ENCODE measurements at places on chromosomes 7 and 10.

DNA sequence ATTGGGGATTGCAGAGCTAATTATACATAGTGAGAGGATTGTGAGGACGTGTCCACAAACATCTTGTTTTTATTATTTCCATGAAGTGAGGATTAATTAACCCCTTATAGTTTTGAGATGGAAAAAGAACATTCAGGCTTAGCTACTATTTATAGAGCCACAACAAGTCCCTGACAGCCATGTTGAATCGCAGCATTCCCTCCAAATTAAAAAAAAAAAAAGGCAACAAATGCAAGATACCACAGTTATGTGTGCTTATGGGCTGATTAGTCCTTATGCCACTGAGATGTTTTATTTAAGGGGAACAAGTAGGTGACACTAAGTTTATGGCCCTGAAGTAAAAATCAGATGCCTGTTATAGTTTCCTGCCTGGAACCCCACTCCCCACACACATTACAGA, 350.3 kb downstream of the GPAM start:
- DNase-seq: no peak

DNA sequence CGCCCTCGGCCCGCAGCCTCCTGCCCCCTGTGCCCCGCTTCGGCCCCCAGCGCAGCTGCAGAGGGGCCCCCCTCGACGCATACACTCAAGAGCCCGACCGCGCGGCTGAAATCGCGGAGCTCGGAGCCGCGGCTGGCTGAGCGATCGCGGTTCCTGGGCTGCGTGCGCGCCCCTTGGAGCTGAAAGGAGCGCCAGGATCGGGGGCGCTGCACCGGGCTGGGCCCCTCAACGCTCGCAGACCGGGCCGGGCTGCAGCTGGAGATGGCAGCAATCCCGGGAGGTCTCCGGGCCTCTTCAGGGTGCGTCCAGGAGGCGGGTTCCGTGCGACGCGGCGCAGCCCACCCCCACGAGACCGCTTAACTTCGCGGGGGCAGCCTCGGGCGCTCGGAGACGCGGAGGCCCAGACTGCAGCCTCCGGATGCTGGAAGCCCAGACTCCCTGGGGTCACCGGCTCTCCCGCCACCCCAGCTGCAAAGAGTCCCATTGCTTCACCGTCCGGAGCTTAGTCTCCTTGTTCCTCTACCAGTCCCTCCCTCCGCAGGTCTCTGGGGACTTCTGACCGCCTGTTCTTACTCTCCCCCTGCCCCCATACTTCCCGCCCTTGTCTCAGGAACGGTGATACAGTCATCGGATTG, 73.0 kb upstream of the LRRC4 start:
- DNase-seq: no peak

DNA sequence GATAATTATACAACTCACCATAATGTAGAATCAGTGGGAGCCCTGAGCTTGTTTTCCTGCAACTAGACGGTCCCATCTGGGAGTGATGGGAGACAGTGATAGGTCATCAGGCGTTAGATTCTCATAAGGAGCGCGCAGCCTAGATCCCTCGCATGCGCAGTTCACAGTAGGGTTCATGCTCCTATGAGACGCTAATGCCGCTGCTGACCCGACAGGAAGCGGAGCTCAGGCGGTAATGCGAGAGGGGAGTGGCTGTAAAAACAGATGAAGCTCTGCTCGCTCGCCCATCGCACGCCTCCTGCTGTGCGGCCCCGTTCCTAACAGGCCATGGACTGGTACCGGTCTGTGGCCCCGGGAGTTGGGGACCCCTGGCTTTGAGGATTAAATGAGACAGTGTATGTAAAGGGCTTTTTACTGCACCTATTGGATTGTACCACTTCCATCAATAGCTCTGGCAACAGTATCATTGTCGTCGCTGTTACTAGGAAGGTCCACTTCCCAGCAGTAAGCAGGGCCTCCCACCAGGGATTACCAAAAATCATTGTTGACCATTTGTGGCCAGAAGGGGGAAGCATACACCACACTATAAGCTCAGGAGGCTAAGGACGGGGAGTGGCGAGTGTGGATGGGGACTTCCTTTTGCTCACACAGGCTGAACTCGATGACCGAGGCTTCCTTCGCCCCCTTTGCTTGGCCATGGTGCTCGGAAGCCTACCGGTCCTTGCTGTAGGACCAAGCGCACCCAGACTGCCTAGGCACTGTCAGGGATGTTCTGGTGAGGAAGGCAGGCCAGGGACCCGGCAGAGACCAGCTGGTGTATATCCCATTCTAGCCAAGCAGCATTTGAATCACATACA, 26.4 kb downstream of the AKR1B1 start:
- peak; percentile 44 for DNase-seq

DNA sequence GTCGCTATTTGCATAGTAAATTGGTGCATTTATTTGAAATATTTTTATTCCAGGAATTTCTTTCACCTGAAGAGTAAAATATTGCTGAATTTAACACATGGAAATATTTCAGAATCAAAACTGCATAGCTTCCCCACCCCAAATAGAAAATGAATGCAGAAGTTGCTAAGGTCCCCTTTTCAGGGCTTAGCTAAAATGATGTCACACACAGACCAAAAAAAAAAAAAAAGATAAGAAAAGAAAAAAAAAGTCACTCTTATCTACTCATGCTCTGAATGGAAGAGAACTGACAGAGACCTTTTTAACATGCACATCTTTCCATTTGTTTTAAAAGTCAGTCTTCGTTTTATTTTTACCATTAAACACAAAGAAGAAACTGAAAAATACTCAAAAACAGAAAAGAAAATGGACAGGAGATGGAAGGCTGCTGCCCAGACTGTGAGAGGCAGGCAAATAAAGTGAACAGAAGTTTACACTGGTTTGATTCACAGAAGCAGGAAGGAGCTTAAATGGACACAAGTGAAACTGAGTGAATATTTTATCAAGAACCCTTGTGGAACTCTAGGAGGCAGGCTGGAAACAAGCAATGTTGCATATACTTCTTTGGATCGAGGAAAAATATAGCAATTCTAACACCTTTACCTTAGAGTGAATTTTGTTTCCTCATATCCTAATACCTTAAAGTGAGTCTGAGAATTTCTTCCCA, 32.0 kb downstream of the PSMC2 start:
- no peak for DNase-seq

GRCh38 chr10:126041804-126042231, 145.5 kb downstream of the FANK1 start:
- DNase-seq: peak; percentile 78

DNA sequence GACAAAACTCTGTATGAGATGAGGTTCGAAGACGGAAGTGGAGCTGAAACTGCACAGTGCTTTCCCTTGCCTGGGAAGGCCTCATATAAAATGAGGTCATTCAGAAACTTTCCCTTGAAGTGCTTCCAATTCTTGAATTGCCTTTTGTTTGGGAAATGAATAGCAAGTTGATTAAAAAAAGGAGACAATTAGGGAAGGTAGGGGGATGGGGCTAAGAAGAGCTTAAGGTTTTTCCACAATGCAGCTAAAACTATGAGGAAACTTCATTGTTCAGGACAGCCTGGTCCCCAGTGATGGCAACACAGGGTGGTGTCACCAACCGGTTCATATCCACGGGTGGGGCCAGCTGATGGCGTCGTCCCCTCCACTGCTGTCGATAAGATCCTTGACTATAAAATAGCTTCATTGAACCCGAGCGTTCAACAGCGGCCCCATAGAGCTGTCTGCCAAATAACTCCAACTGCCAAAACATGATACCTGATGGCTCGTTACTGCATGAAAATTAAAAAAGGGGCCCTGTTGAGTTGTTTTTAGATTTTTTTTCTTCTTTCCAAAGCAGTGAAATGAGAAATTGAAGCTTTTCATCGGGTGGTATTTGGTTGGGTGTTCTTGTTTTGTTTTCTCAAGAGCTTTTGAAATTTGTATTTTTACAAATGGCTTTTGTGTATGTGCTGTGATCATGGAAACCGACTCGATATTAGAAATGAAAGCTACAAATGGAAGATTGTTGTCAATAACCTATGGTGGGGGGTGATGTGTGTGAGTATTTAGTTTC, 2.8 kb upstream of the CELF2 start:
- DNase-seq: no peak

- no peak for DNase-seq
Measured at GRCh38 chr7:133804127-133804526, 323.0 kb upstream of the LRGUK start.

DNA sequence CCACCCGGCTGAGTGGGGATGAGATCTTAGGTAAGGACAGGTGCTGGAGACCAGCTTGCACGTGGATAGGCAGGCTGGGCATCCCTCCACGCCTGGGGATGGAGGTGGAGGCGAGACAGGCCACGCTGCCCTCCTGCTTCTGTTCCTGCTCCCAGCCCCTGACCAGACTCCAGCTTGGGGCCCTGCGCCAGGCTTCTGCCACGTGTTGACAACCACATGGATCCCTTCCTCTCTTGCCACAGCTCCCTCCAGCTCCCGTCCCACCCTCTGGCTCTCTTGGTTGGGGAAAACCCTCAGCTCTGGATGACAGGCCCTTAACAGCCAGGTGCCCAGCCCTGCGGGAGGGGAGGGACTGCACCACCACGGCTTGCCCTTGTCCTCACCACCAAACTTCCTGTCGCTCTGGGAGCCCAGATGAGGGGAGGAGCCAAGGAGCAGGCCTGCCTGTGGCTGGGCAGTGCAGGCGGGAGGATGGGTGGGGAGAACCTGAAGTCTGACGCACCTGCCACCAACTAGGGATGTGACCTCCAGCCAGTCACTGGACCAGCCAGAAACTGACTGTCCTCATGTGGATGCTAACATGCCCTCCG, 36.0 kb downstream of the KCNH2 start:
- no peak for DNase-seq

- peak; percentile 87 for DNase-seq
Measured at GRCh38 chr10:102229810-102230263, 3.7 kb downstream of the ELOVL3 start.

DNA sequence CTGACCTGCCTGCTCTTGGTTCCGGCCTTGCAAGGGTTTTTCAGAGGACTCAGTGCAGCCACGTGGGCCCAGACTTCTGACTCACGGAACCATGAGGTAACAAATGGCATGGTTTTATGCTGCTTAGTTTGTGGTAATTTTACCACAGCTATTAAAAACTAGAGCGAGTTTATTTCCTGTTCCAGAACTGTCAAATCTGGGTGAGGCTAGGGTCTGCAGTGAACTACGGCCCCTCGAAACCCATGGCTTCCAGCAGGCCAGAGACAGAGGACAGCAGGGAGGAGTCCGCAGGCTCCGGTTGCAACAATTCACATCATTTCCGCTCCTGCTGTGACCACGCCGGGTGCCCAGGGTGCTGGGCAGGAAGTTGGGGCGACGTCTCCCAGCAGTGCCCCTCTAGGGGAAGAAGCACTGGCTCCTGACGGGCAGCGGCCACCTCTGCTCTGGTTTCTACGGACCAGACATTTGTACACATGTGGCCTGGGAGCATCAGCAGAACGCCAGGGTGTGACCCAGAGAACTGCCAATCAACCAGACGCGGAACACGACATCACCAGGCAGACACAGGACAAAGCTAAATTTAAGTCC, 74.8 kb downstream of the ADARB2 start:
- DNase-seq: no peak

DNA sequence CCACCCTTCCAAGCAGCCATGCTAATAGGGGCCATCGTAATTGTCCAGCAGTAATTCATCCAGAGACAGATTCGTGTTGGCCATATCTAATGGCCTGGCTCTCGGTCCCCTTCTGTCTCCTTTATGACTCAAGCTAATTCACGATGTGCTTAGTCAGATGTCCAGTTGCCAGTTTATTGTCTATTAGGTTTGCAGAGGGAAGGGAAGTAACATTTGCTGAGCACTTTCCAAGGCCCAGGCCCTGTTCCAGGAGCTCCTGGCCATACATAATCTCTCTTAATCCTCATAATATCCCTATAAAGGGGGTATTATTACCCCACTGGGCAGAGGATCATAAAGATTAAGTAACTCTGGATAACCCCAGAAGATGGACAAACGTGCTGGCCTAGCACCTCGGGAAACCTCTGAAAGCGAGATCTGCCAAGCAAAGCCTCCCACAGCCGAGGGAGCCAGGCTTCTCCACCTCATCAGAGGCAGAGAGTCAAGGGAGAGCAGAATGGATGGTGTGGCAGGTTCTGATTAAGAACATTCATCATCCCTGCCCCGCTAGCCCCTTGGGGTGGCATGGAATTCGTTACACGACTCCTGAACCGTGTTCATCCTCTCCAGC, 153.7 kb downstream of the PLXNA4 start:
- DNase-seq: no peak

GRCh38 chr7:151684408-151685175, 164.9 kb upstream of the RHEB start:
- no peak for DNase-seq

GRCh38 chr7:80624763-80625162, 13.7 kb upstream of the CD36 start:
- DNase-seq: no peak

GRCh38 chr7:12257582-12257981, 46.5 kb downstream of the TMEM106B start:
- no peak for DNase-seq

DNA sequence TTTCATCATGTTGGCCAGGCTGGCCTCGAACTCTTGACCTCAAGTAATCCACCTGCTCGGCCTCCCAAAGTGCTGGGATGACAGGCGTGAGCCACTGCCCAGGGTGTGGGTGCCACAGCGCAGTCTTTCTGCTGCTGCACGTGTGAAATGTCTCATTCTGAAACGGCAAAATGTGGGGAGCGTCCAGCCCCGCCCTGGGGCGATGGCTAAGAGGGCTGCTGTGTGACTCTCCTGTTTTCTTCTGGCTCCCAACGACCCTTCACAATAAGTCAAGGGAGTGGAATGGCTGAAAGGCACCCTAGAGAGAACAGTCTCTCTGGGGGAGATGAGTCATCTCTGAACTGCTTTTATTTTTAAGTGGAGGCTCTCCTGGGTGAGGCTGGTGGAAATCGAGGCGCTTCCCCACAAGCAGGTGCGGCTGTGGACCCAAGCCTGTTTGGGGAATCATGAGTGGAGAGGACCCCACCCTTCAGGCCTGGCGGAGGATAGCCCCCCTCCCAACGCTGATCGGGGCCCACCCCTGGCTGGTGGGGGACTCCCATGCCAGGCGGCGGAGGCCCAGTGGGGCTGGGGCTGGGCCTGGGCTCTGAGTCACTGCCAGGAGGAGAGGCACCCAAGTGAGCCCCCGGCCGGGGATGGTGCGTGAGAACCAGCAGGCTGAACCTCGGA, 18.0 kb downstream of the ADAP1 start:
- no peak for DNase-seq

DNA sequence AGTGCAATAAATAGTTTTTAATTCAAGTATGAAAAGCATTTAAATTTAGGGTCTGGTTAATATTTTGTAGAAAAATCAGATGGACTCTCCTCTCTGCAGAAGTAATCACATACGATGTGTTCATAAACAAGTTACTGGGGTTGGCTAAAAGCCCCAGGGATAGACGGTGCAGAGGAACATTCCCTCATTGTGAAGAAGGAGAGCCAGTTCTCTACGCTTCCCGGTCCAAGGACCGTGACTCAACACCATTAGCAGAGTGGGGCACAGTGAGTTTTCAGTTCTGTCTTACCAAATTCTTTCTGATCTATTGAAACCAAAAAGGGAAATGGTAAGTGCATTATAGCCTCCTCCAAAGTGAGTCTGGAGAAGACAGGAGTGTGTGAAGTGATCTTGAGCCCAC, 327.8 kb downstream of the WDR37 start:
- DNase-seq: no peak

DNA sequence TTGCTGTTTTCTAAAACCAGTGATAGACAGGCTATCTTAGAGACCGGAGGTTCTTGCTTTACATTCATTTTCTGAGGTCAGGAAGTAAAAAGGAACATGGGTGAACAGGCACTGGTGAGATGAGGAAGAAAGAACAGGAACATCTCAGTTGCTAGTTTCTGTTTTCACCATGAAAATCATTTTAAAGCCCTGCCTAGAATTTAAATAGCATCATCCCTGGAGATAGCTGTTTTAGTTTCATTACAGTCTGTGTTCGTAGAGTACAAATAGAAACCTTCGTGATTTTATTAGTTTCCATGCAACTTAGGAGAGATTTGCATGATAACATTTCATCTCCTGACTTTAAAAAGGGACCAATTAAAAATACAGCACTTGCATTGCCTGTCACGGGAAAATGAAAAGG, 14.7 kb downstream of the KCNMA1 start:
- DNase-seq: no peak
